ENCODE measurements at places on chromosomes 6 and 20. TPM values are rescaled to one million over a fixed set of nuclear protein-coding genes. Genes with fewer than 3 reads are reported as not detected.

DNA sequence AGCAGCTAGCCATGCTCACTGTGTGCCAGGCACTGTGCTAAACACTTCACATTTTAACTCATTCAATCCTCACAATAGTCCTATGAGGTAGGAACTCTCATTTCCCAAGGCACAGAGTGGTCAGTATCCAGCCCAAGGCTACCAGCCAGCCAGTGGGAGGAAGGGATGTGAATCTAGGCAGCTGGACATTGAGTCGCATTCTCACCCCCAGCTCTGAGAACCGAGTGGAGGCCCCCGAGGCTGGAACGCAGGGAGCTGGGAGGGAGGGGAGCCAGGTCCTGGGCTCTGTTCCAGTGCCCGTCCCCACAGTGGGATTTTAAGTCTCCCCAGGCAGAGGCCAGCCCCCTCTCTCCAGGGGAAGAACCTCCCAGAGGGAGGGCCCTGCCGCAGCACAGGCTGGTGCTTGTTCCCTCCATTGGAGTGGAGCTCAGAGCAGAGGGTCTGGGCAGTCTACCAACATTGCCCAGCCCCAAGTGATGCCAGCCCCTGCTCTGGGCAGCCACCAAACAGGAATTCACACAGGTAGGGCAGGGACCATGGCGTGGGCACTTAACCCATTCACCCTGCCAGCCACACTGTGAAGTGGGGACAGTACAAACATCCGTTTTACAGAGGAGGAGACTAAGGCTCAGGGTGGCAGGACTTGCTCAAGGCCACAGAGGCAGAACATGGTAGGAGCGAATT lies 131.3 kb downstream of the CEBPB start:
- peak; percentile 78 for DNase-seq

The LPIN3 gene
- 31.6 TPM for total RNA-seq

The HDGFL1 gene
- total RNA-seq, result not detected

GRCh38 chr6:37052027-37052628 lies 46.7 kb downstream of the FGD2 start:
- no peak for DNase-seq

GRCh38 chr6:168247443-168248147 lies 72.0 kb downstream of the DACT2 start:
- DNase-seq, result no peak

- DNase-seq, result peak; percentile 93
Observed at GRCh38 chr6:75208298-75209183, 2.7 kb upstream of the COL12A1 start.

DNA sequence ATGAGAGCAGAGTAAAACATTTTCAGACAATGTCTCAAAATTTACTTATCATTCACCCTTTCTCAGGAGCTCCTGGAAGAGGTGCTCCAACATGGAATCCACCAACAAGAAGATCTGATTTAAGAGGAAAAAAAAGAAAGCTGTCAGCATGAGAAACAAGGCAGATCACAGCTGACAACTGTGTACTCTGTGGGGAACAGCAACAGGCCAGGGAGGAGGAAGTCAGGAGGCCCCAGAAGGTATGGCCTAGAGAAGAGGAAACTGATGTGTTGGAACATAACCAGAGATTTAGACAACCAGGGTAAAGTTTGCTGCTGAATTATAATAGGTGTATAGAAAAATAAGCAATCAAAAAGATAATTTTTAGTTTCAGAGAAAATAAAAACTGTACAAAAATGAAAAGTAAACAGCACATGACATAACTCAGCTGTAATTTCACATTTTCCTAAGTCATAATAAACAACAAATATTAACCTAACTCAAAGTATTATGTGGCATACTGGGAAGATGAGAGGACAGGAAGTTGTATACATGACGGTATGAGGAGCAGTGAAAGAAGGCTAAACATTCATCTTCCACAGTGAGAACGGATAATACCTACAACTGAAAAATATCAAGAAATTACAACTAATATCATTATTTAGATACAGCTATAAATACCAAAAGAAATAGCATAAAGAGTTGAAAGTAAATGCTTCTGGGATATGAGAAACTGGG lies 113.6 kb upstream of the EMILIN3 start:
- DNase-seq, result no peak

- DNase-seq, result no peak
Observed at GRCh38 chr20:57806975-57807374, 97.2 kb upstream of the PMEPA1 start.

DNA sequence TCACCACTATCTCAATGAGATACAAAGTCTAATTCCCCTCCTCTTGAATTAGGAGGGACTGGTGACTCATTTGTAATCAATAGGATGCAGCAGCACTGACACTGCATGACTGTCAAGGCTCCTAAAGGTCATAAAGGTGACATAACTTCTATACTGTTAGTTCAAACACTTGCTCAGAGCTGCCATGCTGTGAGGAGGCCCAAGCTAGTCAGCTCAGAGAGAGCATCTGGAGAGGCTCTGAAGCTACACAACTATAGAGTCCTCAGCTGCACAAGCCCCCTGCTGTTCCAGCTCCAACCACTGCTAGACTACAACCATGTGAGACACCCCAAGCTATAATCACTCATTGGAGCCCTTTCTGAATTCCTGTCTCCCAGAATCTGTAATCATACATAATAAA lies 17.0 kb upstream of the HEY2 start:
- DNase-seq, result no peak

- DNase-seq, result no peak
Observed at GRCh38 chr6:154768280-154768679, 35.1 kb downstream of the SCAF8 start.

The ULBP2 gene
- total RNA-seq, result 1.3 TPM

DNA sequence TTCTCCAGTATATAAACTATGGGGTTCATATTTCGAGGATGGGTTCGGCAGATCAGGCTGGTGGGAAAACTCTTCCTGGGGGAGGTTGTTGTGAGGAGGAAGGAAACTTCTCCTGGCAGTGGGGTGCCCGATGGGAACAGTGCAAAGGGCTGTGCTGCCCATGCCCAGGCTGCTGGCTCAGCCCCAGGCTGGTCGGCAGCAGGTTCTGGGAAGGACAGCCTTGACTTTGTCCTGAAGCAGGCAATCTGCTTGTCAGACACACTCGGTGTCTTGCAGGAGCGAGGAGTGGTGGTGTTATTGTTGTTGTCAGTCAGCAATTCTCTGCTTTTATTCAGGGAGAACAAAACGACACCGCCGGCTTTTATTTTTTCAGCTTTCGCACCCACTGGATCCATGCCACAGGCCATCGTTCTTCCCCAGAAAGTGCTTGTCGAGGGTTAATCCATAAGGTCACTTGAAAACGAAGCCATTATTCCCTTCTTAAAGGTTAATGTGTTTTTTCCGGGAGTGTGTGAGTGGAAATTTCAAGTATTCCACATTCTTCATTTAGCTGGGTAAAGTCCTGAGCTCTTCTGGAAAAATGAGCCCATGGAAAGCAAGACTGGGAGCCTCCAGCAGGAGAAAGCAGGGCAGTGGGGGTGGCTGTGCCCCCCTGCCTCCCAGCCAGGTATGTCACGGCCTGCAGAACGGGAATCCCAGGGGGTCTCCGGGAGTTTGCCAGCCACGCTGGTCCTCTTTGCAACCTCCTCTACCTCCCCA lies 57.0 kb upstream of the STX16 start:
- no peak for DNase-seq

DNA sequence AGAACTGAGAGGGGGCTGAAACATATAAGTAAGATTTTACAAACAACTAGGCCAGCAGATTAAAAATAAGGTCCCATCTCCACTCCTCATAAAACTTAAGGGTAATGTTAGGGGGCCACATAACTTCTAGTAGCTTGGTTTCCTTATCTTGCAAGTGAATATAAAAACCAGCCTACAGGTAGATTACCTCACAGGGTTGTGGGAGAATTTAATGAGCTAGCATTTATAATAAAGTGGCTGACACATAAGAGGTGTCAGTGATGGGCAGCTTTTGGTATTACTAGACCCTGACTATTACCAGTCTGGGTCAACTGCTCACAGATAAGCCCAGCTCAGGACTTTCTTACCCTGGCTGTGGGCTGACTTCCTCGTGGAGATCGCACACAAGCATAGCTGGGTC lies 9.2 kb upstream of the PPP1R14C start:
- DNase-seq, result no peak

The GABRR1 gene
- not detected for total RNA-seq

- DNase-seq, result no peak
Observed at GRCh38 chr6:145187491-145188206, 547.7 kb downstream of the EPM2A start.

DNA sequence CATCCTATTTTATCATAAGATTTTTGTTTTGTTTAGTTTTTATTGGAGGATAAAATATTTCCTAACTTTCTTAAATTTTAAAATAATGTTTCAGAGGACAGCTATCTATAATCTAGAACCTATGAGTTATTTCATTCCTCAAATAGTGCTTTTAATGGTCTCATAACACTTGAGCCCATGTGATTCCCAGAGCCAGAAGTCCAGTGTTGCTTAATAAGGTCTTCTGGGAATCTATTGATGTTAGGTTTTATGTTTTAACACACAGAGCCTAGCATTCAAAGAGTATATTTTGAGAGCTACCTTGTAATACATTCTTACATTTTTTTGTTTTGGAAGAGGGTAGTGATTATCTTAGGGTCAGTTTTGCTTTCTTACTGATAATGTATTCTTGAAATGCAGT lies 200.2 kb downstream of the CENPW start:
- DNase-seq, result no peak

DNA sequence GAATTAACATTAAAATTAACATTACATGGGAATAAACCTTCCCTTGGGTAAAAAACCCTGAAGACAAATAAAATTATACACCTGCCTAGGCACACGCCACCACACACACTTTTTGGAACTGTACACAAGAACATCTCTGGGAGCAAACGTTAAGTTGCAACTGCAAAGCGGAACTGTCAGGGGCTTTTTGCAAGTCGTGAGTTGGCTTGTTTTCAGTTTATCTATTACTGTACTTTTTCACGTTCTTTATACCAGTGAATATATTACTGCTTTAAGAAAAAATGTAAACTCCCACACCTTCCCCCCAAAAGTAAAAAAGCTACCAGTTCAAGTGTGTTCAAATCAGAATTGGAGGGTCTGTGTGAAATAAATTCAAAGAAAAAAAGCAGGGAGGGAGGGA lies 65.5 kb upstream of the NFATC2 start:
- DNase-seq, result no peak

The SLC22A7 gene
- total RNA-seq, result 2.0 TPM
